ENCODE measurements at places on chromosomes 3 and 15. TPM values are rescaled to one million over a fixed set of nuclear protein-coding genes. Genes with fewer than 3 reads are reported as not detected.

- no peaks in the 10 kb centered on the region for H3K36me3 ChIP-seq
- peaks cover 10% of the 10 kb centered on the region for H3K4me1 ChIP-seq
- no peak for DNase-seq
- no peaks in the 10 kb centered on the region for H3K27me3 ChIP-seq
- H3K27ac ChIP-seq: no peak overlapping the region
- H3K4me3 ChIP-seq: no peak overlapping the region
Measured at GRCh38 chr15:65638109-65638508, 16.4 kb downstream of the SLC24A1 start.

DNA sequence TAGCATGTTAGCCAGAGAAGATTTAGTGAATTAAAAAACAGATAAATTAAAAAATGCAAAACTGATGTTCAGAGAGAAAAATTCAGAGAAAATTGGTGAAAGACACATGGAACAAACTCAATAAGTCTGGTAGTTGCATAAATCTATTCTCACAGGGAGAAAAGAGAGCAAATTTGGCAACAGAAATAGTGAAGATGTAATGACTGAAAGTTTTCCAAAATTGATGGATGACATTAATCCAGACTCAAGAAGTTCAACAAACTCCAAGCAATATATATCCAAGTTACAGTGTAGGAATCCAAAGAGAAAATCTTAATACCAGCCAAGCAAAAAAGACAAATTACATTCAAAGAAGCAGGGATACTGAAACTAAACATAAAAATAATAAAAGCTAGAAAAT, 302.7 kb upstream of the ARPP21 start:
- H3K4me1 ChIP-seq: no peaks in the 10 kb centered on the region
- no peaks in the 10 kb centered on the region for H3K27me3 ChIP-seq
- no peaks in the 10 kb centered on the region for H3K36me3 ChIP-seq
- no peak overlapping the region for H3K4me3 ChIP-seq
- no peak overlapping the region for H3K27ac ChIP-seq
- no peak for DNase-seq

DNA sequence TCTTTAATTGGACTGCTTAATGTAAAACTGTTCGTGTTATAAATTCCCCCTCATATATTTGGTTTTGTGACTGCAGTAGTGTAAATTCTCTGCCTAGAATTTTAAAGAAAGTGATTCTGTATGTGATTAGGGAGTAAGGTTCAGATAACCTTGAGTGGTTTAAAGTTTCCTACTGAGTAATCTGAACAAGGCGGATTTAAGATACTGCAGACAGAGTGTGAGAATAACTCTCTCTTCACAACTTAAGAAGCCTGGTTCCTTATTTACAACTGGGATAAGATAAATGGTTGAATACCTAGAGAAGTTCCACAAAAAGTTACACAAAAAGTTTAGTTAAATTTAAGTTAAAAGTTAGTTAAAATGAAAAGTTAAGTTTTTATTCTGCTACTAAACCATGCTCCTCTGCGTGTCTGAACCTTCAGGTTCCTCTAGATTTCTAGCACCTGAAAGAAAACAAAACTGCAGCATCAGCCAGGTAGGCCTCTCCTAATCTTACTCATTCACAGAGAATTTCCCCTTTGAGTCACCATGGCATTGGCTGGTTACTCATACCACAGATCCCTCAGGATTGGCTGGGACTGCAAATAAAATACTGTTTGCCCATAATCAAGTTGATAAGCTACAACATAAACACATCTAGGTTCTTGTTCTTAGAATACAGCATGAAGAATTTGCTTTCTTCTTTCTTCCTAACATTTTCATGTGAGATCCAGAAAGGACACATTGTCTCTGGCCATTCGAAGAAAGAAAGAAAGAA, at the start of gene ARL14:
ARL14 (plus strand) TSS at position 614 of the 757 bp plus-strand sequence. CDS start 187 bp downstream, outside the sequence.
- no peak within 1 kb of the TSS for H3K27ac ChIP-seq
- no peaks in the 10 kb centered on the region for H3K4me1 ChIP-seq
- DNase-seq: no peak
- no peak within 1 kb of the TSS for H3K4me3 ChIP-seq
- no peaks in the 10 kb centered on the region for H3K36me3 ChIP-seq

DNA sequence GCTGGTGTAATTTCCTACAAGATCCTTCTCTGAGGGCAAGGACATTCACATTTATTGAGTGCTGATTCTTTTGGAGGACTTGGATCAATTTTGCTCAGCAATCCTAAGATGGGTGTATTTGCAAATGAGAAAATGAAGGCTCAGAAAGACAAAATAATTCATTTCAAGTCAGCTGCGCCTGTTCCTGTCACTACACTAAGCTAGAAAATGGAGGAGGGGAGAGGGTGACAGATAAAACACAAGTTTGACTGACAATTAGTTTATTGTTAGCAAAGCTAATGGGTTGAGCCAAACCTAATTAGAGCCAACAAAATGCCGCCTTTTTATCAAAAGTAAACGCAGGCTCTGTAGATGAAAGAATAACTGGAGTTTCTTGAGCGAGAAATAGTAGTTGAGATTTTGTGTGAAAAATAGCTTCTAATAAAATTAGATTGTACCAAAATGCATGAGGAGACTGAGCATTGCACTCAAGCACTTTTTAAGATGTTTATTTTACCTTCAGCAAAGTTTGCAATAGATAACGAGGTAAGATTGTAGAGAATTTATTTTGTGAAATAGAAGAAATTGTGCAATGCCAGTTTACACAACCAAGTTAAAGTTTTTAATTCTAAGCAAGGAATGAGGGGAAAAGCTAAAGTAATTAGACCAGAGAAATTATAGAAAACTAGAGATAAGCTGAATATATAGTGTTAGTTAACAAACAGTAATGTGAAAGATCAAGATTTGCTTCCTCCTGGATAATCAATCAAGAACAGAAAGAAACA, 39.6 kb upstream of the SECISBP2L start:
- no peaks in the 10 kb centered on the region for H3K4me1 ChIP-seq
- DNase-seq: no peak
- H3K27ac ChIP-seq: no peak overlapping the region
- H3K27me3 ChIP-seq: peaks cover 6% of the 10 kb centered on the region
- no peaks in the 10 kb centered on the region for H3K36me3 ChIP-seq

- H3K4me3 ChIP-seq: no peak overlapping the region
- H3K27ac ChIP-seq: no peak overlapping the region
- no peak for DNase-seq
- H3K27me3 ChIP-seq: no peaks in the 10 kb centered on the region
Measured at GRCh38 chr3:138809500-138810256, 25.1 kb downstream of the PIK3CB start.

DNA sequence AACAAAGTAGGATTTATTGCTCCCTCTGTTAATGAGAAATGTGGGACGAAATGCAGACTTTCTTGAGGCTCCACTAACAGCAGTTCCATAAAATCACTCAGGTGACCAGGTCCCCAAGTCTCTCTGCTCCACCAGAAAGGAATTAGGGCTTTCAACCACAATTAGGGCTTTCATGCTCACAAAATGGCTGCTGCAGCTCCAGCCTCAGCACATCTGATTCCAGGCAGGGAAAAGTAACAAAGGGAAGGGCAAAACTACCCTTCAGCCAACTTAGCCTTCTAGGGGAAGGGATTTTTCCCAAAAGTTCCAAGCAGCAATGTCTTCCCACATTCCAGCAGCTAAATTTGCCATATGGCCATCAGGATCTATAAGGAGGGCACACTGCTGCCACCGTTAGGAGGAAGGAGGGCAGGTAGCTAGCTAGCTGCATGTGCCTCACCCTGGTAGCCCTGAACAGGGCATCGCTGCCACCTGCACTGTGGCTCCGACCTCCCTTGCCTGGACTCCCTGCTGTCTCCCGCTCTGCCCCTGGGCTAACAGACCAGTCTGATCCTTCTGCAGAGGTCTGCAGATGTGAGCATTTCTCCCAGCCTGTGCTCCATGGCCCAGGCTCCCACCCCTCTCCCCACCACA, 12.8 kb downstream of the CFAP100 start:
- no peak overlapping the region for H3K4me3 ChIP-seq
- H3K4me1 ChIP-seq: no peaks in the 10 kb centered on the region
- H3K27me3 ChIP-seq: peaks cover 18% of the 10 kb centered on the region
- H3K27ac ChIP-seq: no peak overlapping the region
- no peak for DNase-seq
- H3K36me3 ChIP-seq: no peaks in the 10 kb centered on the region

GREM1 gene
- total RNA-seq: not detected

DNA sequence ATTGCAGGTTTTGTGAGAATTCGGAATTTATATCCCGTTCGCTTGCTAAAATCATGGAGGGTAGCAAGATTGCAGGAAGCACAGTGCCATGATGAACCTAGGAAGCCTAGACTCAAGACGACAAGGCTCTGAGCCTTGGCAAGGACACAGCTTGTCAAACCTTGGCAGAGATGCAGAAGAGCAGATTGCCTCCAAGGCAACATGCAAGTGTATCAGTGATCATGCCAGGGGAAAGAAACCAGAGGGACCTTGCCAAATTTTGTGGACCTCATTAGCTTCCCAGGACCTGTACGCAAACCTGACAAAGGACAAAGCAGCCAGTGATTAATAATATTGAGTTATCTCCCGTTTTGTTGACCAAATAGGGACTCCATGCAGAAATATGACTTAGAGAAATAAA, 159.7 kb downstream of the GOLIM4 start:
- H3K27ac ChIP-seq: no peak overlapping the region
- no peak overlapping the region for H3K4me3 ChIP-seq
- peaks cover 3% of the 10 kb centered on the region for H3K27me3 ChIP-seq
- no peaks in the 10 kb centered on the region for H3K4me1 ChIP-seq
- H3K36me3 ChIP-seq: no peaks in the 10 kb centered on the region

GPR149 gene
- total RNA-seq: not detected

NISCH gene
- total RNA-seq: 94.5 TPM

GRCh38 chr15:63255489-63255990, 21.9 kb upstream of the APH1B start:
- H3K36me3 ChIP-seq: peaks cover 59% of the 10 kb centered on the region
- no peak for DNase-seq
- peak overlapping the region; percentile 82 for H3K27ac ChIP-seq
